ENCODE measurements at places on chromosomes 4 and X.

- no peak for DNase-seq
These were observed 141.8 kb downstream of the CBR4 start for GRCh38 chr4:168868044-168868781.

- no peak for DNase-seq
These were observed 471.3 kb downstream of the TECRL start for GRCh38 chr4:63937961-63938360.

GRCh38 chr4:152417673-152418072 lies 118.2 kb downstream of the FBXW7 start:
- no peak for DNase-seq

GRCh38 chr4:89438102-89438831 lies 130.7 kb upstream of the GPRIN3 start:
- DNase-seq: peak; percentile 43

- no peak for DNase-seq
These were observed 6.9 kb downstream of the SH3RF1 start for GRCh38 chr4:169263791-169264392.

DNA sequence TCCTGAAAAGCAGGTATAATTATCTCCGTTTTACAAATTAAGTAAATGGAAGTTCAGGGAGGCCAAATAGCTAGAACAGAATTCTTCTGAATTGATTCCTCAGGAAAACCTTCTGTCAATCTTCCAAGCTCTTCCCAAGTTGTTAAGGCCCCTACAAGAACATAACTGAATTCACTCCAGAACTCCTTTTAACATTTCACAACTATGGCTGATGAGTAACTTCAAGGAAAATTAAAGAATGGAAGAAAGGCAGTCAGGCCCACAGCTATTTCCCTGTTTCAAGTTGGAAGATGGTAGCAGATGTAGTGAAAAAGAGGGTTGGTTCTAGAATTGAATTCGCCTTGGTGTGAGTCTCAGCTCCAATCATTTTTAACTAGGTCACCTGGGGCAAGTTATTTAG lies 15.9 kb downstream of the SETD7 start:
- no peak for DNase-seq

- no peak for DNase-seq
These were observed 188.3 kb upstream of the NUDT6 start for GRCh38 chr4:123110685-123111084.

- no peak for DNase-seq
These were observed 89.0 kb downstream of the GPRIN3 start for GRCh38 chr4:89218587-89218986.

Data from GM13976 (cell line).